ENCODE measurements at places on chromosomes 16 and 17.

DNA sequence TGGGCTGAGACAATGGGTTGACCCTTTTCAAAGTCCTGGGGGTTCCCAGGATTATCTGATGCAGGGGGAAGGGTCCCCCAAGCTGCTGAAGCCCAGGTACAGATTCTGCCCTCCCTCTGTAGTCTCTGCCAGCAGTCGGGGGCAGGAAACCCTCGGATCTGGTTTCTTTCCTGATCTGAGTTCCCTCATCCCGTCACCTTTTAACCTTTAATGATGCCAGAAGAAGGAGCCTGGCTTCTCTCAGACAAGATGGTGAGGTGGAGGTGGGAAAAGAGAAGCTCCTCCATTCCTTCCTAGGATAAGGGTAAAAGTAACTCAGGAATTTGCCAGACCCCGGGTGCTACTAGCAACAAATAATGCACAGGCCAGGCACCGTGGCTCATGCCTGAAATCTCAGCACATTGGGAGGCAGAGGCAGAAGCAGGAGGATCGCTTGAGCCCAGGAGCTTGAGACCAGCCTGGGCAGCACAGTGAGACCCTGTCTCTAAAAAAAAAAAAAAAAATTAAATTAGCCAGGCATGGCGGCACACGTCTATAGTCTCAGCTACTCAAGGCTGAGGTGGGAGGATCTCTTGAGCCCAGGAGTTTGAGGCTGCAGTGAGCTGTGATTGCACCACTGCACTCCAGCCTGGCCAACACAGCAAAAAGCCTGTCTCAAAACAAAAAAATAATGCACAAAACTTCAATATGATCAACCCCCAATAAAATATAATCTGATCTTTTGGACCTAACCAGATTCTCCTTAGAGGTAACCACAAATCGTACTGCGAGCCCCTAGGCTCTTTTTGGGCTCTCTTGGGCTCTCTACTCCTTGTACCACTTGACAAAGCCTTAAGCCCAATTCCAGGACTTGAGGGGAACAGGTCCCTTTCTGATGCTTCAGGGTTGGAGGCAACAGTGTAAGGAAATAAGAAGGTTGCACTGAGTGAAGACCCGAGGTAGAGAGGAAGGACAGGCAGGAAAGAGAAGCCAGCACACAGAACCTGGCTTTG lies 5.7 kb downstream of the CDC42EP4 start:
- DNase-seq = no peak

DNA sequence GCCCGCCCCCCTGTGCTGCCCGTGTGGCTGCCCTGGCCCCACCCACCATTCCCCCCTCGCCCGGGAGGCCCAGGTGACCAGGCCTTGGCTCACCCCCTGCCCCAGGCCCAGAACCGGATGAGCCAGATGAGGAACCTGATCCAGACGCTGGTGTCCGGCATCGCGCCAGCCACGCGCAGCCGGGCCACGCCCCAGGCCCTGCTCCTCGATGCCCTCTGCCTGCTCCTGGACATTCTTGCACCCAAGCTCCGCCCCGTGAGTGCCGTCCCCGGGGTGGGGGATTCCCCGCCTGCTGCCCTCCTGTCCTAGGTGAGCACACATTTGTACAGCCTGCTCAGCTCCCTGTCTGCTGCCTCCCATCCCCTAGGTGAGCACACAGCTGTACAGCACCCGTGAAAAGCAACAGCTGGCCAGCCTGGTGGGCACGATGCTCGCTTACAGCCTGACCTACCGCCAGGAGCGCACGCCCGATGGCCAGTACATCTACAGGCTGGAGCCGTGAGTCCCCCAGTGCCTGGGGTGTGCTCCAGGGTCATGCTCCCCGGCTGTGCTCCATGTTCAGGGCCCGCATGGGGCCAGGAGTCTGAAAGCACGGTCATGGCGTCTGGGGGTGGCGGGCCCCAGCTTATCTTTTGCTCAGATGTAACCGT lies 4.8 kb downstream of the GNG13 start:
- DNase-seq = no peak

GRCh38 chr17:72476575-72476986 lies 355.8 kb downstream of the SOX9 start:
- no peak for DNase-seq

DNA sequence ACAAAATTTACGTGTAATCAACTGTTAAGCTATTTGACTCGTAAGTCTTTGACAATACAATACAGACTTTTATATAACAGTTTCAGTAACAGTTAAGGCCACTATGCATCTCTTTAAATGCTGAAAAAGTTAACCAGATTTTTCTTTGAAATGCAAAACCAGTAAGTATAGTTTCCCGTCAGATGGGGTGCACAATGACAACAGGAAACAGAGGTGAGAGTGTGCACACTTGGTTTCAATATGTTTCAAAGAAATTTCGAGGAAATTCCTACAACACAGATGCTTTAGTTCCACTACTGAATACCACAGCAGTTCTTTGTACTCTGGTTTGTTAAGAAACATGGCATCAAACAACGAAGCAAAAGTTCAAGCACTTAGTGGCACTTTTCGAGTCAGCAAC lies 48.4 kb downstream of the RNF157 start:
- no peak for DNase-seq

- no peak for DNase-seq
Measured at GRCh38 chr16:73086108-73086507, 38.2 kb upstream of the ZFHX3 start.

DNA sequence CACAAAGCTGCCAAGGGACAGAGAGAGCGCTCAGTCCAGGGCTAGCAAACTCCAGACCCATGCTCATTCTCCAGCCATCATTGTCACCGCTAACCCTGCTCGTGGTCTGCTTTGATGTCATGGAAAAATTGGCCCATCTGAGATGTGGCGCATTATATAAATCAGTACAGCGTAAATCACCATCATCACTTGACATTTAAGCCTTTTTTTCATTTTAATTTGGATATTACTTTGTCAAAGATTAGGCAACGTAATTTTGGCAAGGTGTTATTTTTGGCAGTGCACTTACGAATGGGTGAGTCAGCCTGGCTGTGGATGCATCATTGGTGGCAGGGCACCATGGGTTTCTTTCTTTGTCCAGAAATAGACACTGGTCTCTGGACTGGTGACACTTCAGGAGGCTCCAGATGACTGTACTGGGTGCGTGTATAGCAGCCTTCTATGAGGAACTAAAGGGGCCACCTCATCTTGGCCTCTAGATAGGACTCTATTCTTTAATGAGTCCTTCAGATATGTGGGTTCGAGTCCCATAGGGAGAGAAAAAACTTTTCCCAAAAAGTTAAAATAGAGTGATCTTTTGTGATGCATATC lies 166.3 kb downstream of the MSI2 start:
- DNase-seq = peak; percentile 86

DNA sequence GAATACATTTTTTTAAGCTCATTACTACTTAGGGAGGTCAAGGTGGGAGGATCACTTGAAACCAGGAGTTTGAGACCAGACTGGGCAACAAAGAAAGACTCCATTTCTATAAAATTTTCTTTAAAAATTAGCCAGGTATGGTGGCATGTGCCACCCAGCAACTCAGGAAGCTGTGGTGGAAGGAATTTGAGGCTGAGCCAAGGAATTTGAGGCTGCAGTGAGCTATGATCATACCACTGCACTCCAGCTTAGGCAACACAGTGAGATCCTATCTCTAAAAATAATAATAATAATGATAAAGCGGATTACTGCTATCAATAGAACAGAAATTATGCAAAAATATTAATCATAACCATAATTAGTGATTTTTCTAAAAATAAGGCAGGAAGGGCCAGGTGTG lies 170.3 kb downstream of the COPRS start:
- DNase-seq = peak; percentile 56

GRCh38 chr17:76593959-76594358 lies 8.3 kb upstream of the ST6GALNAC2 start:
- DNase-seq = no peak

- peak; percentile 64 for DNase-seq
Measured at GRCh38 chr17:8420041-8420934, 15.4 kb upstream of the NDEL1 start.

- DNase-seq = no peak
Measured at GRCh38 chr16:10926094-10926493, 16.2 kb downstream of the DEXI start.

- DNase-seq = no peak
Measured at GRCh38 chr16:78535098-78535497, 435.6 kb downstream of the WWOX start.

DNA sequence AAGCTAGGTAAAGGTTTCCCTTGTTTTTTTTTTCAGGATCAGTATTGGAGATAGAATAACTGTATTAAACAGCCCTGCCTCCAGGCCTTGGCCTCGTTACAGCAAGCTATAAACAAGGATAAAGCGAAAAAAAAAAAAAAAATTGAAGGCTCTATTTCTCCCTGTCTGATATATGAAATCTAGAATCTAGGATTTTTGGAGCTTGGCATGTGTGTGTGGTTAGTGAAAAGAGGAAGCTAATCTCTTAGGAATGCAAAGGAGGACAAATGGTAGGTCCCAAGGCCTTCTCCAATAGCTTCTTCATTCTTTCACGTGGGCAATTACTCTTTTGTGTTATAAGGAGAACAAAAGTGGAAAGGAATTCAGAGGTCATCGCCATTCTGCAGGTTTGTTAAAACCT lies 470.3 kb downstream of the TMEM114 start:
- DNase-seq = no peak

- peak; percentile 75 for DNase-seq
Measured at GRCh38 chr16:72480911-72481310, 309.0 kb upstream of the PMFBP1 start.

GRCh38 chr17:30236766-30237165 lies 1.3 kb upstream of the SLC6A4 start:
- peak; percentile 50 for DNase-seq

DNA sequence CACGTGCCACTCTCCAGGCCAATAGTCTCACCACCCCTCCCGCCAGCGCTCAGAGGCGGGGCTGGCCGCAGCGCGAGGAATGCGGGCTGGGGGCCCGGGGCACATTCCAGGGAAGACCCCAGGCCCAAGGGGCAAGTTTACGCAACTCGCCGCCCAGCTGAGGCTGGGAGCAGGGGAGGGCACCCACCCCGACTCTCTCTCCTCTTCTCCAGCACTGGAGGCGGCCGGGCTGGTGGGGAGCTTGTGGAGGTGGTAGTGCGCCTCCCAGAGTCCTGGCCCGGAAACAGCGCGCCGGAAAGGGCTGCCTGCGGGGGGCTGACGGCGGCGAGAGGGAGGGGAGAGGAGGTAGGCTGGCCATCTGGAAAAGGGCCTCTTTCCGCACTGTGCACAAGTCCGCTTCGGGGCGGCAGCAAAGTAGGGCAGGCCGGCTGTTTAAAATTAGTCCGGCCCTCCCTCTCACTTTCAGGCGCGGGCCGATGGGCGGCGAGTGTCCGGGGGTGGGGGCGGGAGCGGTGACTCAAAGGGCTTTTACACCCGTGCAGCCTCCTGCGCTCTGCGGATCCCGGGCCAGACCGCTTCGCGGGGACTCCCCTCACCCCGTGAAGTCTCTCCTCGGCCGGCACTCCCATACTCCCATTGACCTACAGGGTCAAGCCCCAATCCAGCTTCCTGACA lies 1.1 kb downstream of the FHOD1 start:
- peak; percentile 93 for DNase-seq

GRCh38 chr16:68246666-68247065 lies 1.5 kb downstream of the PLA2G15 start:
- peak; percentile 22 for DNase-seq

DNA sequence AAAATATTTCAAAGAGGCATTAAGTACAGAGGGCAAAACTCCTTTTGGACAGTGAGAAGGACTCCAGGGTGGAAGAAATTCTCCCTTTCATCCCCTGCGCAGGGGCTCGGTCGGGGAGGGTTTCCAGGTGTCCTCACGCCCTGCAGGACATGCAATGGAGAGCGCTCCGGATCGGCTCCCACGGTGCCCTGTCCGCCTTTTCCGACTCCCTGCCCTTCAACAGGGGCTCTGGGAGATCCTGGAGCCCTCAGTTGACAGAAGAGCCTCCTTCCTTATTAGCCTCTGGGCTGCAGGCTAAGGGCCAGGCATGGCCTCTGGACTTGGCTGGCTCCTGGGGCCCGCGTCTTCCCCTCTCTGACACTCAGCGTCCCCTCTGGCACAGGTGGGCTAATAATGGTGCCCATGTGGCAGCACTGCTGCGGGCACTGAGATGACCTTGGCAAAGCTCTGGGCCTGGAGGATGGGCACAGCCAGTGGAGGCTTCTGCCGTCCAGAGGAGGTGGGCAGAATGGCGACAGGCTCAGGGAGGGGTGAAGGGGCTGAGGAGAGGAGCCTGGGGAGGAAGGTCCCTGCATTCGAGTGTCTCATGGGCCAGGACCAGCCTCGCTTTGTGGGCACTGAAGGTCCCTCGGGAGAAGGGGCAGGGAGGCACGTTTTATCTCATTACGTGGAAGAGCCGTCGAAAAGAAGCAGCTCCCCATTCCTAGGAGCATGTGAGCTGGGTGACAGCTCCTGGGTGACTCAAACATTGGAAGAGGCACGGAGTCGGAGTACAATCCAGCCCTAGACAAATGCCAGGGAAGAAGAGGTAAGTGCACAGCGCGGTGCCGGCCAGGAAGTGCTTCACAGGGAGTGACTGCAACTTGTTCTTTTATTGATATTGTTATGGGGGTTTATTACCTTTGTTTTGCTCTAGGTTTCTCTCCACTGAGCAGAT lies 161.7 kb downstream of the IRF8 start:
- no peak for DNase-seq

- DNase-seq = no peak
Measured at GRCh38 chr17:29640981-29641642, 18.4 kb upstream of the CORO6 start.

GRCh38 chr17:77178563-77178962 lies 37.8 kb downstream of the SEC14L1 start:
- DNase-seq = no peak

GRCh38 chr16:23368469-23368868 lies 66.4 kb downstream of the SCNN1B start:
- no peak for DNase-seq

- DNase-seq = no peak
Measured at GRCh38 chr17:14311981-14312380, 11.1 kb downstream of the HS3ST3B1 start.

GRCh38 chr17:27756467-27757371 lies 43.6 kb downstream of the NOS2 start:
- DNase-seq = peak; percentile 49

- no peak for DNase-seq
Measured at GRCh38 chr16:80347002-80347401, 193.8 kb upstream of the DYNLRB2 start.

DNA sequence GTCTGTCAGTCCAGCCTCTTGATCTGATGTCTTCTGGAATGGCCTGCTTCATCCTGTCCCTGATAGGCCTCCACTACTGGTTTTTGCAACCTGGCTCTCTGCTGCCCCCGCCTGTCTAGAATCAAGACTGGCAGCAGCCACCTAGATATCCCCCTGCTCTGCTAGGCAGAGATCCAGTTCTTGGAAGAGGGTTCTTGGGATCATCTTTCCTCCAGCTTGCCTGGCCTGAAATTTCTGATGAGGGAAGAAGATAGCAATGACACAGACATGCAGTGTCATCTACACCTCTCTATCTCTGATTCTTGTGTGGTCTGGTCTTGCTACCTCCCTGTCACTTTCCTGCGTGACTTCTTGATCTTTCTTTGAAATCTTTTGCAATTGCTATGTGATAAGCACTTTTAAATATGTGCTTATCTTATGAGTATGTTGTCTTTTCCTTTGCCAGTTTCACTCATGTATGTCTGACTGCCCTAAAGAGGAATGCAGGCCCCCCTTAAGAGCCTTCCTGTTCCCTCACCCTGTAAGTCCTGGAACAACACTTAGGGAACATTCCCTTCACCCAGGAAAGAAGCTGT lies 20.3 kb upstream of the NFATC3 start:
- DNase-seq = peak; percentile 92

GRCh38 chr16:74053826-74054225 lies 242.8 kb upstream of the PSMD7 start:
- no peak for DNase-seq

GRCh38 chr17:2947588-2947950 lies 115.8 kb downstream of the OR1D5 start:
- no peak for DNase-seq

All from EH (cell line).